ENCODE measurements at places on chromosomes 12 and 14.

GRCh38 chr14:67526676-67527459 lies 6.2 kb upstream of the PLEKHH1 start:
- DNase-seq, result no peak

DNA sequence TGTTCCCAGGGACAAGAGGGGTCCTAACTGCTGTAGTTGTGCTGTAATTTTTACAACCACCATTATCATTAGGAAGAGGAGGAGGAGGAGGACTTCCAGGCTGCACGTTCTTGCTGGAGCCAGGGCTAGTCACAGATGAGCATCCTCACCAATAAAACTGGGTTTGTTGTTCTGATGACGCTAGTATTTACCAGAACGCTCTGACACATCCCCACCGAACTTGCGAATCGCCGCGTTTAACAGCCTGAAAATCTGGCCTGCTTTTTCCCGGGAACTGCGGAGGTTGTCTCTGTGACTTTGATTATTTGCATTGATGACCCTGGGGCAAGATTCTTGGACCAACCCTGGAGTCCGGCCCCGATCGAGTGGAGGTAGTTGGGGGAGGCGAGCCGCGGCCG lies 10.2 kb downstream of the TBX5 start:
- DNase-seq, result no peak

DNA sequence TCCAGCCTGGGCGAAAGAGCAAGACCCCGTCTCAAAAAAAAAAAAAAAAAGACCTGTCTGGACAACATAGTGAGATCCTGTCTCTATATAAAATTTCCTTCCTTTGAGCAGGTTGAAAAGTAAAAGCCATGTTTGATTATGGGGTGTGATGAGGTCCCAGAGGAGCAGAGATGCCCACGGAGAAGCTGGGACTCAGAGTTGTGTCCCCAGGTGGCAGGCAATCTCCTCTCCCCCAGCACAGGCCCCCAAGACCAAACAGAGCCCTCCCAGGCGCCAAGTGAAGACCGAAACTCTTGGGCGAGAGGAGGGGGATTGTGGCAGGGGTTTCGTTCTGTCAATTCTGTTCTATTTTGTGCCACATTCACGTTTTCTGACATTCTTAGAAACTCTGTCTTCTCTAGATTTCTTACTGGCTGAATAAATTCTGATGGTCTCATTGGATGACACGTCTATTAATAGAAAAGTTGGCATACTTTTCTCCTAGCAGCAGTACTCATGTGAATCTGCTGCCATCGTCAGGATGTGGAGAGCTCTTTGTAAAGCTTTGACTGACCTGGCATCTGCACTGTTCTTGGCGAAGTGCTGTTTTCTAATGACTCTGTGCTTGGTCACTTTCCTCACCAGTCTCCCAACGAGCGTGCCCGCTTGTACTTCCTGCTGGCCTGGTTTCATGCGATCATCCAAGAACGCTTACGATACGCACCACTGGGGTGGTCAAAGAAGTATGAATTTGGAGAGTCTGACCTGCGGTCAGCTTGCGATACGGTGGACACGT lies 43.4 kb downstream of the HSP90AA1 start:
- no peak for DNase-seq

GRCh38 chr12:122081697-122082221 lies 3.2 kb downstream of the MLXIP start:
- DNase-seq, result no peak

DNA sequence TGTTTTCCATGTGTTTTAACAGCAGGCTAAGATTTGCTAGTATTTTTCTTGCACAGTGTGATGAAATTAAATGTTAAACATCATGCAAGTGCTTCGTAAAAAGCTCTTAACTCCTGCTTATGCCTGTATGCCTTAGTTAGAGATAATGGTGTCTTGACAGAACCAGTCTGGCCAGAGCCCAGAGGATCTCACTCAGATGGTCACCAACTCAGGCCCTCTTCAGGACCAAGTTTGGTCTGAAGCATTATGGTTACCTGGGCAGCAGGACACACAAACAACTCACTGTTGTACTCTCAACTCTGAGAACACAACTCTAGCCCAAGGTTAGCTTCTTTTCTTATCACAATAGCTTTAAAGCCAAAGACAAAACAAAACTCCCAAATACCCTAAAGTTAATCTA lies 115.4 kb downstream of the KIF21A start:
- DNase-seq, result no peak

DNA sequence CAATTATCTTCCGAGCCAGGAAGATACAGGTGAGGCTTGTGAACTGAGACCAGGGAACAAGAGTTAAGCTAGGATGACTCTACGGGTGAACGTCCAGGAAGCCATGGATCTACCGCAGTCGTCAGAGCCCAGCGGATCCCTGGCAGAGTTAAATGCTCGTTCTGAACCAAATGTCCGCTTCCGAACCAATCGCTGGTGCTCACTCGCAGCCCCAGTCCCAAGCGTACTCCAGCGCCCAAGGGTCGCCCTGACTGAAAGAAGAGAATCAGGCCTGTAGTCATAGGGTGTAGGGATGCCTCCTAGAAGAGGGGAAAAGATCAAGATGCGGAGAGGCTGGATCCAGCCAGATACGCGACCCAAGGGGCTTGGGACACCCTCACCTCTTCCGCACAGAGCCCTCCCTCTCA lies 283 bp downstream of the VIPAS39 start:
- DNase-seq, result no peak

- no peak for DNase-seq
Measured at GRCh38 chr12:104827587-104827986, 130.5 kb downstream of the SLC41A2 start.

DNA sequence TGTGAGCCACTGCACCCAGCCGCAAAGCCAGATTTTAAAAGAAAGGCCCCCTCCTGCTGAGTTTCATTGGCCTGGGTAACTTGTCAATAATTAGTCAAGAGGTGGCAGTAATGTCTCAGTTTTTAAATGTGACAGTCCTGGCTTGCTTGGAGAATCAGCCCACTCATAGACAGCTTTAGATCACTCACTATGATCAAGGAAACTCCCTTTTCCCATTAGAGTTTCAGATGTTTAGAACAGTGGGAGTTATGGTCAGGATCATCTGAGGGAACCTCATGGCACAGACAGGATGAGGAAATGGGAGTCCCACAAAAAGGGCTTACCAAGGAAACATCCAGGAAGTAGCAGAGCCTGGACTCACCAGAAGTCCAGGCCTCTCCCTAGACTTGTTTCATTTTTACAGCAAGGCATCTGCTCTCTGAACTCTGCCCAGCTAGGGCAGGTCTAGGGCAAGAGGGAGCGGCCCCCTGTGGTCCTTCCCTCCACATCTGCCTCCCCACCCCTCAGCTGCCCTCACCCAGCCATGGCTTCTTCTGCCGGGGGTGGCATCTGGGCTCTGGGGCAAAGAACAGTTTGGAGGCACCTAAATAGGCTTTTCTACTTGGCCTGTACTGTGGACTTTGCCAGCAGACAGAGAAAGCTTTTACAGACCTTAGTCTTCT lies 11.2 kb downstream of the BCL2L14 start:
- no peak for DNase-seq
